ENCODE measurements at places on chromosomes 7 and 10.

DNA sequence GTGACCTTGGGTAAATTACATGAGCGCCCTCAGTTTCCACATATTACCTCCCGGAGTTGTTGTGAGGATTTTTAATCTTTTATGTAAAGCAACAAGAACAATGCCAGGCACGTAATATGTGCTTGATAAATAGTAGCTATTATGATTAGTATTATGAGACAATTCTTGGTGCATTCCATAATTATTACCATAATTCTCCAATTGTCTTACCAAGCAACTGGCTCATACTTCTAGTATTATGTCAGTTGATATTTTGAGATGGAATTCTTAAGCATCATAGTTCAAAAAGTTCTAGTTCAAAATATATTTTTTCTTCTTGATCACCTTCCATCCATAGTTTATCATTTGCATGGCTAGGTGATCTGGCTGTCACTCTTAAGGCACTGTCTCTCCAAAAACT is 259.0 kb downstream of the BBS9 start:
- no peak for DNase-seq

- DNase-seq, result no peak
These were observed 152.4 kb upstream of the CELF2 start for GRCh38 chr10:10865303-10865702.

DNA sequence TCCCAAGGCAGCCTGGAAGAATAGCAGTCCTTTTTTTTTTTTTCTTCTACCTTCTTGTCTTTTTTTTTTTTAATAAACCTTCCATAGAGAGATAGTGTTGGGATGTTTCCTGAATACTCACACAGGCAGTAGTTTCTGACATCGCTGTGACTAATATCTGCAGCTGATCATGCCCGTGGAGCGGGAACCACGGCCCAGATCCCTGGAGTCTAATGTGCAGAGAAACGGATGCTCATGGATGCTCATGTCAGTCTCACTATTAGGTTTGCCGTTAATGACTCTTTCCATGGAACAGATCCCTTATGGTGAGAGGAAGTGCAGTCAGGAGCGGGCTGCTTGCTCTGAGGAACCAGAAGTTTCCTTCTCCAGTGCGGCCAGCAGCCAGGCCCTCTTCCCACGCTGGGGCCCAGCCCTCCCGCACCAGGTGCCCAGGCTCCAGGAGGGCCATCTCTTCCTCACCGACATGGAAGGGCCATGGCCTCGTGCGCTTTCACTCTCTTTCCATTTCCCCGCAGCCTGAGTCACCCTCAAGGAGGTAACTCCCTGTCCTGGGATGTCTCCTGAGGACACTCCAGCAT is 132.5 kb downstream of the WDR37 start:
- no peak for DNase-seq

GRCh38 chr10:121956111-121957061 is 18.6 kb downstream of the NSMCE4A start:
- no peak for DNase-seq

DNA sequence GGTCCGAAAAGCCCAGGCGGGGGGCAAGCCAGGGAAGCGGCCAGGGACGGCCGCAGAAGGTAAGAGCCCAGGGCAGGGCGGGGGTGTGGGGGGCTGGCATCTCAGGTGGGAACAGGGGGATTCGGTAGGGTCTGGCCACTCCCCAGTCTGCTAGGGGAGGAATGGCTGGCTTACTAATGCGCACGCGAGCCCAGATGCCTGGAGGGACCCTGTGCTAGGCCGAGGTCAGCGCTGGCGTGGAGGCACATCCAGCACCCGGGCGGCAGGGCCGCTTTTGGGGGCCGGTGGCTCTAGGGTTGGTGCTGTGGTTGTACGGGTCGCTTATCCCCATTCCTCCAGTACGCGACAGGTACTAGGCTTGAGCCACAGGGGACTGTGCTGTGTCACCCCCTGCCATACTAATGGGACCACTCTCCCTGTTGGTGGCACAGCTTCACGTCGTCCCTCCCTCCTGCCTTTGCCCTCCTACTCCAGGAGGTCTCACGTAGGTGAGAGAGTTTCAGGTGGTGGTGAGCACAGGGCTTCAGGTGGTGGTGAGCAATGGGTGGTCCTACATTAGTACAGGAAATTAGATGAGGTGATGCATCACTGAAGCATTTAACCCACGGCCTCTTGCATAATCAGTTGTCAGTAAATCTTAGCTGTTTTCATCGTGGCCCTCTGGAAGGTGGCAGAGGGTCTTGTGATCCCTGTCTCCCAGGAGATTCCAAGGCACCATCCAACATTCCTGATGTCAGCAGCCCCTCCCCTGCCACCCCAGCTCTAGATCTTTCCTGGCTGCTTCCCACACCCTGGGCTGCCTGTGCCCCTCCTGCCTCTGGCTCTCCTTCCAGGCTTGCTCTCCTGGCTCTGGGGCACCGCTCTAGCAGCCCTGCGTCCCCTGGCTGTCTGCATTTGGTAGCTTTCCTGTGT is 971 bp downstream of the AEBP1 start:
- DNase-seq, result peak; percentile 61

GRCh38 chr7:126720232-126720631 is 532.5 kb downstream of the GRM8 start:
- DNase-seq, result no peak
